ENCODE measurements at places on chromosomes 7 and 10. TPM values are rescaled to one million over a fixed set of nuclear protein-coding genes. Genes with fewer than 3 reads are reported as not detected.

The KDM7A gene
- total RNA-seq: 3.6 TPM

- H3K27me3 ChIP-seq: no peaks in the 10 kb centered on the region
- no peaks in the 10 kb centered on the region for H3K4me1 ChIP-seq
- no peak overlapping the region for H3K27ac ChIP-seq
- no peaks in the 10 kb centered on the region for H3K36me3 ChIP-seq
- DNase-seq: no peak
- no peak overlapping the region for H3K4me3 ChIP-seq
Measured at GRCh38 chr7:68041554-68041953, 1044.9 kb downstream of the TYW1 start.

DNA sequence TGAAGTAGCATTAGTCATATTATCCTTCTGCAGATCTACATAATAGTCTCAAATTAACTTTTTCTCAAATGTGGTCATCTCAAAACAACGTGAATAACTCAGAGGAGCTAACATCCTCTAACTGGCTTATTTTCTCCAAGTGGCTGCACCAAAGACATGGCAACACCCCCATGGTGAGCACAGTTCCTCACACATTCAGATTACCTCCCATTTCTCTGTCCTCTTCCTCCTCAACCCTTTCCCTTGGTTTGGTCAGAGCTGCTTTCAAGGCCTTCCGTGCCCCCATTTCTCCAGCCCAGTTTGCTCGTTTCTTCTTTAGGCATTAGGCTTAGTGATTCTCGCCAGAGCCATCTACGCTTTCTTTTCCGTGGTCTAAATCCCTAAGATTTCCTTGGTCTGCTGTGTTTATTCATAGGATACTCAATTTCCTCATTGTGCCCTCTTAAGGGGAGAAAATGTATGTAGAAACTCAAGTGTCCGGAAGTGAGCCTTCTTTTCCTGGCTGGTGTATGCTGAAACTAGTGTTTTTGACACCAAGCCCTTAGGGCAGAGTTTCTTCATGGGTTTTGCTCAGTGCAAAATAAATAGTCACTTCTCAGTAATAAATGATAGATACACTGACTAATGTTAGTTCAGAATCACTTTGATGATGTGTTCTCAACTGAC is 2.6 kb downstream of the MET start:
- peak overlapping the region; percentile 94 for H3K27ac ChIP-seq
- no peaks in the 10 kb centered on the region for H3K27me3 ChIP-seq
- DNase-seq: no peak
- peaks cover 3% of the 10 kb centered on the region for H3K36me3 ChIP-seq
- H3K4me1 ChIP-seq: peaks cover 49% of the 10 kb centered on the region

The CC2D2B gene
- total RNA-seq: 0.21 TPM

The CYP3A7 gene
- not detected for total RNA-seq

- no peak for DNase-seq
- no peaks in the 10 kb centered on the region for H3K27me3 ChIP-seq
- no peak overlapping the region for H3K4me3 ChIP-seq
- no peaks in the 10 kb centered on the region for H3K36me3 ChIP-seq
Measured at GRCh38 chr10:23362069-23362830, 17.7 kb upstream of the C10orf67 start.

The HABP2 gene
- total RNA-seq: 0.13 TPM

DNA sequence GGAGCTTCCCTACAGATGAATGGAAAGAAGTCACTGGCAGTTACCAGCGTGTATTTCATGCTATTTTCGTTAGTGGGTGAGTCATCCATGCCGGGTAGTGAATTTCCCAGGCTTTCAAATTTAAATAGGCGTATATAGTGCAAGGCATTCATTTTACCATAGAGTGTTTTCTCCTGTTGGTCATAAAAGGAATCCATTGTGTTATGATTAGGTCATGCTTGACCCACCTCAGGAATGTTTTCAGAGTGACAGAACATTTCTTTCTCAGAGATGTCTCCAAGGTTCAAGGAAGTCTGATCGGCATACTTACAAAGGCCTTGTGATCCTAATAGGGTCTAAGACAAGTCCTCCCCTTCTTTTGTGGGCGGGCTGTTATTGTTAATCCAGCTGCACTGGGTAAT is 110.7 kb downstream of the AKR1D1 start:
- no peaks in the 10 kb centered on the region for H3K27me3 ChIP-seq
- H3K4me1 ChIP-seq: no peaks in the 10 kb centered on the region
- no peak overlapping the region for H3K4me3 ChIP-seq
- no peak overlapping the region for H3K27ac ChIP-seq
- no peaks in the 10 kb centered on the region for H3K36me3 ChIP-seq
- DNase-seq: no peak

- H3K27me3 ChIP-seq: no peaks in the 10 kb centered on the region
- H3K36me3 ChIP-seq: no peaks in the 10 kb centered on the region
- H3K4me1 ChIP-seq: no peaks in the 10 kb centered on the region
- DNase-seq: no peak
- no peak overlapping the region for H3K4me3 ChIP-seq
Measured at GRCh38 chr10:33673839-33674415, 339.5 kb upstream of the NRP1 start.

GRCh38 chr10:7559386-7559785 is 107.4 kb downstream of the ITIH5 start:
- no peaks in the 10 kb centered on the region for H3K4me1 ChIP-seq
- H3K27me3 ChIP-seq: no peaks in the 10 kb centered on the region
- DNase-seq: no peak
- H3K36me3 ChIP-seq: no peaks in the 10 kb centered on the region

DNA sequence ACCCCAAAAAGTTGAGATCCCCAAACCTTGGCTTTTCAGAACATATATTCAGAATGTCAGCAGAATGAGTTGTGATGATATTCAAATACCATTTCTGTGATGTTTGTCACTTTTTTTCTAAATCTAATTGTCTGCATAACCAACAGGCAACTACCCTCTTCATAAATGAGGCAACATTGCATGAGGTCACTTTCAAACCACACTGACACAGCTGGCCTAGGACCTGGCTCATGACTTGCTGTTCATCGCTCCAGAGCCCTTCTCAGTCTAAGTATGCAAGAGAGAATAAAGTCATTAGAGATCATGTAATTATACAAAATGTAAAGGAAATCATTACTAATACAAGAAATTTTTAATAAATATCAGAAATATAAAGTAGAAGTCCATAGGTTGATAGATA is 681.9 kb downstream of the GRM8 start:
- no peak for DNase-seq
- no peak overlapping the region for H3K4me3 ChIP-seq
- no peaks in the 10 kb centered on the region for H3K36me3 ChIP-seq
- no peaks in the 10 kb centered on the region for H3K27me3 ChIP-seq
- 0 out of 2 replicates have a peak, but pooled peaks cover 3% of the 10 kb centered on the region for H3K4me1 ChIP-seq

The INMT gene
- 0.13 TPM for total RNA-seq

DNA sequence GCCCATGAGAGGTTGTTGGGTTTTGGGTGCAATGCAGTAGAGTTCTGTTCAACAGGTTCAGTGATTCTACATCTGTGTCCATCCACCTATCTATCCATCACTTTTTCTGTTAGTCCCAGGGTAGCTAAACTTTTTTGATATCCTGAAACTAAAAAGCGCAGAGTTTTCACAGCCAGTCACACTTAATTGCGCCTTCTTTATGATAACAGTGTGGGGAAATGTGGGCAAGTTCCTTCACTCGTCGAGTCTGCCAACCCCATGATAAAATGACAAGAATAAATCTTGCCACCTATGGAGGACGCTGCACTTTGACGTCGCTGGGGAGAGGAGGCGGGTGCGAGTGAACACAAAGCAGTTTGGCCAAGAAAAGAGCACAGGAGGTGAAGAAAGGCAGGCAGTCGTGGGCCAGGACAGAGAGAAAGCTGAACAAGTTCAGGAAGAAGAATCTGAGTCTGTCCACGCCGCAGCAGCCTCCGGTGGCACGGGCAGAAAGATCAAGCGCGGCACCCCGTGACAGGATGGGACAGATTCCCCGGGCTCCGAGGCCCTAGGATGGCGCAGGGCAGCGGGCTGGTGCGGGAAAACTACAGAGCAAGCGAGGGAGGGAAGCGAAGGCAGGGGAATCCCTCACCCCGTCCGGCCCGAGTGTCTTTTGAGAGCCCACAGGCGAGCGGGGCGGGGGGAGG is 9.2 kb downstream of the SP8 start:
- H3K4me3 ChIP-seq: peak overlapping the region; percentile 14
- H3K27ac ChIP-seq: no peak overlapping the region
- peaks cover 4% of the 10 kb centered on the region for H3K36me3 ChIP-seq
- H3K4me1 ChIP-seq: 0 out of 2 replicates have a peak, but pooled peaks cover 3% of the 10 kb centered on the region
- no peak for DNase-seq

DNA sequence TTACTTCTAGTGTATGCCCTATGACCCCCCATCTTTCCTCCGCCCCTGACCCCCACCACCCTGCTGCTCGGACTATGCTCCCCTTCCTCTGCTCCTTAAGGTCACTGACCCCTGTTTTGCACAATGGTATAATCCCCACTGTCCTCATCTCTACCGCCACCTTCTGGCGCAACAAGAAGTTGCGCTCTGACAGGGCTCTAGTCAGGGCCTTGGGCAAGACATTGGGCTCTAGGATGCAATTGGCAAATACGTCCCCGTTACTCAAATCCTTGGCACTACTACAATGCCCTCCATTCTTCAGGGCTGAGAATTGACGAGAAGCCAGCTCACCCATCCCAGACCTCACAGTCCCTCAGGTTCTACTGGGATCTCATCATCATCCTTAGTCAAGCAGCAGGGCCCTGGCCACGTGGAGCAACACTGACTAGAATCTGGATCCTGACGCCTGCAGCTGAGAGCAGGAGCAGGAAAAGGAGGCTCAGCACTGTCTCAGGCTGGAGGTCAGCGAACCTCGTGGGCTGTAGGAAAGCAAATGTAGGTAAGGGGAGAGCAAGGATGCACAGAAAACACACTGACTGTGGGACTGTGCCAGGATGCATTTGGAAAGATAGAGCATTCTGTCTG is 10.6 kb downstream of the LRIT2 start:
- no peak overlapping the region for H3K4me3 ChIP-seq
- peaks cover 13% of the 10 kb centered on the region for H3K27me3 ChIP-seq
- H3K4me1 ChIP-seq: no peaks in the 10 kb centered on the region
- DNase-seq: no peak
- no peaks in the 10 kb centered on the region for H3K36me3 ChIP-seq
- no peak overlapping the region for H3K27ac ChIP-seq

GRCh38 chr10:30096564-30096963 is 37.2 kb upstream of the JCAD start:
- H3K27ac ChIP-seq: no peak overlapping the region
- H3K36me3 ChIP-seq: no peaks in the 10 kb centered on the region
- peaks cover 3% of the 10 kb centered on the region for H3K4me1 ChIP-seq
- H3K4me3 ChIP-seq: no peak overlapping the region
- no peak for DNase-seq

The EVX1 gene
- 0.10 TPM for total RNA-seq

DNA sequence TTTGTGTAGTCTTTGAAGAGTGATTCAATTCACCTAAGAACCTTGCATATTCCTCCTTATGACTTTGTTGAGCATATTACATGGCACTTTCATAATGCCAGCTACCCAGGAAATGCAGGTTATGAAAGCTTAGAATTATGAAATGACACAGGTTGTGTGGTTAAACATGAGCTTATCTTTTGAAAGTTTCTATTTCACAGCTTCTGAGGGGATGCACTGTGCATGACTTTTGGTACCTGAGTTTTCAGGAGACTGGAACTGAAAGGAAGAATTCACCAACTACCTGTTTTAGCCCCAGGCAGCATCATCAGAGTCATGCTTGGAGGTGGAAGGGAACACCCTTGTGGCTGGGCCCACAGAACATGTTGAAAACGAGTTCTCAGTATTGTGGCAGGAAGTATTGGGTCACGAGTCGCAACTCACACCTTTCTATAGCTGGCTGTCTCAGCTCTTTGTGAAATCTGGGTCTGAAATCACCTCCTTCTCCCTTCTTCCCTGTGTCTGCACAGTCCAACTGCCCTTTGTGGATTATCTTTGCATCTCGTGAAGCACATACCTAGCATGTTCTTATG is 228.2 kb downstream of the PTEN start:
- no peaks in the 10 kb centered on the region for H3K4me1 ChIP-seq
- no peaks in the 10 kb centered on the region for H3K36me3 ChIP-seq
- DNase-seq: no peak
- H3K27me3 ChIP-seq: no peaks in the 10 kb centered on the region
- no peak overlapping the region for H3K27ac ChIP-seq

DNA sequence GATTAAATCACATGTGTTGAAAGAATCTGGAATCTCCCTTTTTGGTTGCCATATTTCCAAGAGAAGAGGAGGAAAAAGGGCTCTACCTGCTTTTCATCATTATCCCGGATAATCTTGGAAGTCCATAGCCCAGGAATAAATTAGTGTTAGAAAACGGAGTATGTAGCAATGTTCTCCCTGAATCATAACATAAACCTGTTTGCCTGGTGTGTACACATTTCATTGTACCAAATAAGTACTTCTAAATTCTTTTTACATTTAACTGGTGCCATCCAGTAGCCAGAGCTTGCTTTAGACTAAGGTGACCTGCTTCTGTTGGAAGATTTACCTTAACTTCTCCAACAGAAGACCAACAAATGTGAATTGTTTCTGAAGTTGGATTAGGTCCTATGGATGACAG is 182.3 kb upstream of the C7orf33 start:
- H3K4me3 ChIP-seq: no peak overlapping the region
- no peaks in the 10 kb centered on the region for H3K36me3 ChIP-seq
- H3K27me3 ChIP-seq: peaks cover 3% of the 10 kb centered on the region
- no peaks in the 10 kb centered on the region for H3K4me1 ChIP-seq

DNA sequence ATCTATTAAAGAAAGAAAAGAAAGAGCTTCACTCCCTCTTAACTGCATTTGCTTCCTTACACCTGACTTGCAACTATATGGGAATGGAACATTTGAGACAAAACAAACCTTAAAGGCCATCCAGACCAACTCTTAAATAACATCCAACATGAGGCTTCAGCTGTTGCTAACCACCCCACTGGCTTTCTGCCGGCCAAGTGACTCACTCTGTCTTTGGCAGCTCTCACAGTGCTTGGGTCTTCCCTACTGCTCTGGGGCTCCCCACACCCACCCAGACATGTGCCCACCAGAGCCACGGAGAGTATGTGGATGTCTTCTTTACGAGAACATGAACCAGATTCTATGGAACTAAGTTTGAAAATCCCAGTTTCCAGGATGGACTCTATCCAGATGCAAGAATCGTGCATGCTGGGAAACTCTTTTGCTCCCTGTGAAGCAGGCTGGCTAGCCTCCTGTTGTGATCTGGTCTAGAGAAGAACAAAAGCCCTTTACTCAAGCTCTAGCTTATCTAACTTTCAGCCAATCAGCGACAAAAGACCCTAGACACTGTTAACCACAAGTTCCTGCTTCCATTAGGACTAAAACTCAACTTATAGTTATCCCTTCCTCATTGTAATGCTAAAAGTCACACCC is 245.7 kb downstream of the TCERG1L start:
- no peaks in the 10 kb centered on the region for H3K36me3 ChIP-seq
- no peak overlapping the region for H3K27ac ChIP-seq
- no peak for DNase-seq
- no peaks in the 10 kb centered on the region for H3K4me1 ChIP-seq

DNA sequence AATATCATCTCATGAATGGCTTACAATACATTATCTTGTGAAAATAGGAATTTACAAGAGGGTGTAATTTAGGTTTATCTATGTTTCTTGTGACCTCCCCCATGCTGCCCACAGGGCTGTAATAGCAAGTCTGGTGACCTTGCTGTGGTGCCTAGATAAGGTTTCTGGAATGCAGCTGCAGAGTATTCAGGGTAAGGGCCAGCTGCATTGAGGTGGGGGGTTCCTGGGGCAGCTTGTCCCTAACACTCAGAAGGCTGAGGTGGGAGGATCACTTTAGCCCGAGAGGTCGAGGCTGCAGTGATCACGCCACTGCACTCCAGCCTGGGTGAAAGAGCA is 5.3 kb upstream of the DHTKD1 start:
- no peak overlapping the region for H3K27ac ChIP-seq
- no peak overlapping the region for H3K4me3 ChIP-seq
- no peak for DNase-seq
- H3K4me1 ChIP-seq: no peaks in the 10 kb centered on the region
- no peaks in the 10 kb centered on the region for H3K36me3 ChIP-seq
